ENCODE measurements at places on chromosomes 2 and 18.

GRCh38 chr2:88724643-88725332 is 33.3 kb downstream of the RPIA start:
- no peak for DNase-seq

- no peak for DNase-seq
These were observed 111.2 kb upstream of the ID2 start for GRCh38 chr2:8570637-8571036.

DNA sequence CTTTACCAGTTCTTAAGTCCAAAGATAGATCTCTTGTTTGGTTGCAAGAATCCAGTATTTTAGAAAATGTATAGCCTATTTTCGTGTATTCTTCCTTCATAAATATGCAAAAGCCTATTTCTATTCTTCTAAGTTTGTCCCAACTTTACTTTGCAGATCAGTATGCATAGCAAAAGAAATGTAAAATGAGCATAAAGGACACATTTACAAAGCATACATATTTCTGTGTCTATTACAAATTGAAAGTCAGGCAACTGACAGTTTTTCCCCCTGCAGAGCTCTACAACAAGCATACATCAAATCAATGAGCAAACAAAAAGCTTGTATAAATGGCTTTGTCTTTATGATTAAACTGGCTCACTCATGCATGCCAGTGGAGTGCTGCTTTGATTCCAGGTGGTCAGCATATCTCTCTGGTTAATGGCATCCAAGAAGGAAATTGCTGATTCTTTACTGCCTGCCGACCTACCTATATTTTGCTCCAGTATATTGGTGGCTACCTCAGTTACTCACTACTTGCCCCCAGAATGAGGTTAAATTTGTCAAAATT is 10.0 kb upstream of the VPS54 start:
- no peak for DNase-seq

- DNase-seq = peak; percentile 39
These were observed 28.3 kb upstream of the NT5DC4 start for GRCh38 chr2:112692495-112692911.

DNA sequence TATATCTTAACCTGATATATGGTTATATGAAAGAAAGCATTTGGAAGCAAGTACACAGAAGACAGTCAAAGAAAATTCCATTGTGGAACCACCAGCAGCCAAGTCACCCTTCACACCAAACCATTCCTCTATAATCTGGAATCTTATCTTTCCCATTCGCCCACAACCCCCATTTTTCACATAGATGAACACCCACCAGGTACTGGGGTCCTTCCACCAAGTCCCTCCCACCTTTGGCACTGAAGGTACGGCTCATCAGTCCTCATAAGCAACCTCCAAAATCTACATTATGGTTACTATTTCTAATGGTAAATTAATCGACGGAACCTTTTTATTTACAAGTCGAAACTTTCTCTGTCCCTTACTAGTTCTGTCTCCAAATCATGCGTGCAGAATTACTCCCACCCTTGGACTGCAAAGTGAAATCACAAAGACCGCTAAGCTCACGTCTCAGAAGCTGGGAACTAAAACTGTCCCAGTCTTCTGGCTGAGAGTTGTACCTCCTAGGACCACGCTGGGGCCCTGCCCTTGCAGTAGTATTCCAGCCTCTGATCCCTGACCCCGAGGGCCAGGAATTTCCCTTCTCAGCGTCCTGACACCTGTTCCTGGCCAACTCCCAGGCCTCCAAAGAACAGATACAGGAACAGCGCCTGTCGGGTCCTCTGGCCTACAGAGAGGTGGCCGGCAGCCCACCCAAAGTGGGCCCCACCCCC is 702 bp downstream of the OLA1 start:
- no peak for DNase-seq

- no peak for DNase-seq
These were observed 39.8 kb downstream of the IMPA2 start for GRCh38 chr18:12021077-12021476.

DNA sequence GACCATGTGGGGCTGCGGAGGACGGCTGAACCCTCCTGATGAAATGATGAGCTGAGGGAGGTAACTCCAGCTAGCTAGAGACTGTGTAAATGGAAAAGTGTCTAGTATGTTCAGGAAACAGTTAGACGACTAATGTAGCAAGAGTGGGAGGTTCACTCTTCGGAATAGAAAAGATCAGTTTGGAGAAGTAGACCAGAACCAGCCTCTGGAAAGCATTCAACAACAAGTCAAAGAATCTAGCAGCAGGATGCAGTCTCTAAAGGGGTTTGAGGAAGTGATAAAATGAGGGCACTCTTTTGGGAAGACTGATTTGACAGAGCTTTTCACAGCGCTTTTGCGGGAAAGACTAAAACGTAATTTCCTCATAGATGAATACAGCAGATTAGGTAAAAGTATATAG is 79.6 kb downstream of the GAREM1 start:
- no peak for DNase-seq

GRCh38 chr2:96449637-96450036 is 55.5 kb downstream of the NEURL3 start:
- no peak for DNase-seq

DNA sequence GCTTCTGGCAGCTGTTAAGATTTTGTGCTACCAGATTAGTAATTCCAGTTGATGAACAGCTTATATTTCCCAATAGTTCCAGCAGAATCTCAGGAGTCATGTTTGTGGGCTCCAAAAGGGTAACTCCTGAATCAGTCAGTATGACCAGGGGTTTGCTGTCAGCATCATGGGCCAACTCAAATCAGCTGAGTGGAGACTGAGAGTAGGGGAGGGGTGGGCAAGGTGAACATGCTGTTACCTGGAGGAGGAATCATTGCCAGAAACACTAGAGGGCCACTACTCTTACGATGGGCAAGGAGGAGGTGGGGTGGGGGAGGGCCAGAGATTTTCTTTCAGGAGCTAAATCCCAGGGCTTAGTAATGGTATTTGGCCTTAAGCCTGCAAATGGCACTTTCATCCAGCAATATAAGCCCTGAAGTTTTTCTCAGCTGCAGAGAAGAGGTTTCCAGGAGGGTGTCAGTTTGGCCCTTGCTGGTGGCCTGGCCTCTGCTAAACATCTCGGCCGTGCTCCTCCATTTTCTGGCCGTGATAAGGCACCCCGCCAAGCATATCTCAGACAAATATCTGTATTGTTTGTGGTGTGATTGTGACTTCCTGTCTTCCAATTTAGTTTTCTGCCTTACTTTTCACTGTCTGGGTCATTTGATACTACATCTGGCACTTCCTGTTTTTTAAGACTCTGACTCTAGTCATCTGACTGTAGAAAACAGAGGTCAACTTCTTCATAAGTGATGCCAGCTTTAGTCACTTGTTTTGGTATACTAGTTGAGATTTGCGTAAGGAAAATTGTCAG is 120.5 kb upstream of the CXCR4 start:
- peak; percentile 31 for DNase-seq

DNA sequence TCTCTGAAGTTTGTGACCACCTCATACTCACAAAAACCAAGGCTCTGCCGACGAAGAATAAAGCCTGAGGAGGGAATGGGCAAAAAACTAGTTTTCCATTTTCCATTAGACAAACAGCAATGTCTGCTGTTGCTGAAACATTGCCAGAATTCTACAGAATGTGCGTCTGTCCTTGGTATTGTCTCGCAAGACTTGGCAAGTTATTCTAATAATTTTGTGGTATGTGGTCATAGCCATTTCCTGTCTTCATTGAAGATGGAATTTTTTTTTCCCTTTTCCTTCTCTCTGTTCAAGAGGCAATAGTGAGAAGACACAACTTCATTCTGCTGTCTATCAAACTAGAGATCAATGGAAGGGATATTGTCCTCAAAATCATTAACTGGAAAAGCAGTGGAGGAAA is 296.1 kb downstream of the RND3 start:
- DNase-seq = no peak

DNA sequence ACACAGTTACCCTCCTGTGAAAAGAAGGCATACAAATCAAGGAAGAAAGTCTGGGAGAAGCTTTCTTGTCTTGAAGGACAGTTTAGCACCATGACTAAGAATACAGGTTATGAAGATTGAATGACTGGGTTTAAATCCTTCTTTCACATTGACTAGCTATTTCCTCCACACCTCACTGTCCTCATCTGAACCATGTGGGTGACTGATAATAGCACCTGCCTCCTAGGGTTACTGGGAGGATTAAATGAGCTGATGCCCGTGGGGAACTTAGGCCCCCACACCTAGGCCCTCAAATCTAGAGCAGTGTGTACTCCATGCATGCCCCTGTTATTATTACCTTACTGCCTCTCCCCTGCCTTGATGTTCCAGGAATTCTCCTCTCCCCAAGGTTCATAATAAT is 202.9 kb downstream of the FBXO15 start:
- no peak for DNase-seq

DNA sequence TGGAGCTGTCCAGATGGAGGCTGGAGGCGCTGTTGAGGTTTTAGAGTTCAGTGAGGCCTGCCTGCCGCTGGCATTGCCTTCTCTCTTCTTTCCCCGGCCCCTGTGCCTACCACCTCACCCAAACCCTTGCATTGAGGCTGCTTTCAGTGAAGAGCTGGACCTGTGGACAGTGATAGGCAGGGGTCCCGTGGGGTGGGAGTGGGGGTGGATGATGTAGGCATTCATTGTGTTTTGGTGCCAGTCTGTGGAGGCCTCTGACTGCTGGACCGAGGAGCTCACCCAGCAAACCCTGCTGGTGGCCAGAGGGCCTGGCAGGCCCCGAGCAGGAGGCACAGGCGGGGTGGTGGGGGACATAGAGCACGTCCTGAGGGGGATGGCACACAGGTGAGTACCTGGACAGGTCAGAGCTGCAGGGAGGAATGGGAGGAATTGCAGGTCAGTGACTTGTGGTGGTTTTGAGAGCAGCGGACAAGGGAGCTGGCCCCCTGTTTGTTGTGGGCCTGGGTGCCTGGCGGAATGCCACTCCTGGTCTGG is 35.6 kb downstream of the NGEF start:
- no peak for DNase-seq

- DNase-seq = no peak
These were observed 10.2 kb downstream of the NAGK start for GRCh38 chr2:71078624-71079023.

Measured in activated CD8-positive, alpha-beta memory T cell treated with anti-CD3 and anti-CD28 coated beads, Interleukin-2, amount 50 U/mL, for 4 hours (primary cell).